ENCODE measurements at places on chromosomes 4 and X. TPM values are rescaled to one million over a fixed set of nuclear protein-coding genes. Genes with fewer than 3 reads are reported as not detected.

DNA sequence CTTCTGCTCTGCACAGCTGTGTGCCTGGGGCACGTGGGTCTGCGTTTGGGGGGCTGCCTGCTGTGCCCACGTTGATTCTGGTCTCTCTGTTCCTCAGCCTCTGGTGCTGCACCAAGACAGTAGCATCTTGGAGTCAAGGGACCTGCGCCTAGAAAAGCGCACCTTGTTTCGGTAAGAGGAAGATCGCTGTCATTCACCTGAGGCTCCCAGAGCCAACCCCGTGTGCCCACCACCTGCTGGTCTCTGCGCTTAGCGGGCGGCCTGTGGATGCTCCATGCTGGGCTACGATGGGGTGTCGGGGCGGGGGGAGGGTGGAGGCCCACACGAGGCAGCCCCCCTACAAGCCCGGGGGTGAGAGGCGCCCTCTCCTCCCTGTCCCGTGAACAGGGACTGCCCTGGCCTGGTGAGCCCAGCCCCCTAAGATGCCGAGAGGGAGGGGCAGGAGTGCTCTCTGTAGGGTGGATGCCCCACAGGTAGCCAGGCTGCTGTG, 18.9 kb upstream of the HGFAC start:
- DNase-seq = no peak

SORBS2 gene
- total RNA-seq = 13.8 TPM

GRCh38 chr4:26253968-26254367, 66.8 kb upstream of the RBPJ start:
- DNase-seq = no peak

- no peak for DNase-seq
These were observed 5.6 kb downstream of the PRDM8 start for GRCh38 chr4:80202741-80203553.

RIPPLY1 gene
- not detected for total RNA-seq

DNA sequence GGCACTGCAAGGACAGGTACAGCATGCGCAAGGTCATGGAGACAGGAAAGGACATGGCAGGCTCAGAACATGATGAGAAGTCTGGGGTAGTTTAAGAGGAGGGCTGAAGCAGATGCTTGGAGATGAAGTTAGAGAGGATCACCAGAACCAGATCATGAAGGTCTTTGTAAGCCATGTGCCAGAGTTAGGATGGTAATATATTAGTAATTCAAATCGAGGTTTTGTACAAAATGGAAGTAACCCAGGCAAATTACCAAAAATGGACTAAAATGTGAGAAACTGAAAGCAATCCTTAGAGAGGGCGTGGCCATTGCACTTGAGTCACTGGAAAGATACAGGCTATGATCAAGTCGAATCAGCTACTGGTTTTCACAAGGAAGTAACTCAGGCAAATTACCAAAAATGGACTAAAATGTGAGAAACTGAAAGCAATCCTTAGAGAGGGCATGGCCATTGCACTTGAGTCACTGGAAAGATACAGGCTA, 13.5 kb downstream of the RXFP1 start:
- no peak for DNase-seq

- no peak for DNase-seq
These were observed 39.1 kb downstream of the CLOCK start for GRCh38 chr4:55507612-55508011.

- peak; percentile 66 for DNase-seq
These were observed 4.3 kb upstream of the TSPAN5 start for GRCh38 chr4:98662626-98663225.

- no peak for DNase-seq
These were observed 32.1 kb upstream of the RBM47 start for GRCh38 chr4:40661803-40662202.

- DNase-seq = no peak
These were observed 41.1 kb upstream of the IBSP start for GRCh38 chr4:87758270-87758669.

DNA sequence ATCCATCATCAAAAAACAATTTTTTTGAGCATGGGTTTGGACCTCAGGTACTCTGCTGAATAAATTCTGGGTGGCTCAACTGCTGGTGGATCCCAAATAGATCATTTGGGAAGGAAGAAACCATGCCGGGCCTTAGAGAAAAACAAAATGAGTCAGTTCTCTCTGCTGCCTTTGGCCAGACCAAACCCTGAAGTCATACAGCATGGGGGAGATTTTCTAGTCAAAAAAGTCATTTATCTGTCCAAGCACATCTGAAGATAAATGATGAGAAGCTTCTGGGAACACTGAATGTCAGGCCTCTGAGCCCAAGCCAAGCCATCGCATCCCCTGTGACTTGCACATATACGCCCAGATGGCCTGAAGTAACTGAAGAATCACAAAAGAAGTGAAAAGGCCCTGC, 261.4 kb downstream of the DHX15 start:
- DNase-seq = no peak

DNA sequence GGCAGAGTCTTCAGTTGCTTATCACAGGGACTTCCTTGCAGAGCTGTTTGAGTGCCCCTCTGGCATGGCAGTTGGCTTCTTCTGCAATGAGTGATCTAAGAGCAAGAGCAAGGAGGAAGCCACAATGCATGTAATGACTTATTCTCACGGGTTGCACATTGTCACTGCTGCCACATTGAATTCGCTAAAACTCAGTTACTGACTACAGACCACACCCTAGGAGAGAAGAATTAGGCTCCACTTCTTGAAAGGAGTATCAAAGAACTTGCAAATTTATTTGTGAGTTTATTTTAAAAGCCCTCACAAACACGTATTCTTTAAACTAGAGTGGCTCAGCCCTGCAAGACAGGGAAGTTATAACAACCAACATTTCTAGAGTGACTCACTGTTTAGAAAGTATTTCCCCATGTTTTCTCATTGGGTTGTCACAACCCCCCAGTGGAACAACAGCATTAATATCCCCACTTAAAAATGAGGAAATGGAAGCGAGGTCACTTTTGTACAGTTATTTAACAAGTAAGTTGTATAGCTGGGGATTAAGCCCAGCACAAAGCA, 32.4 kb upstream of the RBPJ start:
- DNase-seq = no peak

NOCT gene
- total RNA-seq = 5.5 TPM

TIGD4 gene
- total RNA-seq = 0.66 TPM

DNA sequence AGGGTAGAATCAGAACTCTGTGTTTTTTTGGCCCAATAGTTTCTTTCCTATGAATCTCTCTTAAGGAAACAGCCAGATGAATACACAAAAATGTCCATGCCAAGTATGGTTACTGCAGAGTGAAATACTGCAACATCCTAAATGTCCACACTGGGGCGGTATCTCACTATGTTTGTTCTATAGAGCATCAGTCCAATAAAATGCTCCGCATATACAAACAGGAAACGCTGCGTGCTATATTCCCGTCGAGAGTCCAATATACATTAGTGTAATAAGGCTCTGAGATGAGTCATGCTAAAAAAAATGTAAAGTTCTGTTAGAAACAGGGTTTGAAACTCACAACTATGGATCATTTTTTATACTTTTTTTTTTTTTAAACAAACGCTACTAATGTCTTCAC, 72.9 kb upstream of the ENOX2 start:
- DNase-seq = peak; percentile 54

RBMX gene
- 308 TPM for total RNA-seq

LONRF3 gene
- total RNA-seq = 0.19 TPM

DNA sequence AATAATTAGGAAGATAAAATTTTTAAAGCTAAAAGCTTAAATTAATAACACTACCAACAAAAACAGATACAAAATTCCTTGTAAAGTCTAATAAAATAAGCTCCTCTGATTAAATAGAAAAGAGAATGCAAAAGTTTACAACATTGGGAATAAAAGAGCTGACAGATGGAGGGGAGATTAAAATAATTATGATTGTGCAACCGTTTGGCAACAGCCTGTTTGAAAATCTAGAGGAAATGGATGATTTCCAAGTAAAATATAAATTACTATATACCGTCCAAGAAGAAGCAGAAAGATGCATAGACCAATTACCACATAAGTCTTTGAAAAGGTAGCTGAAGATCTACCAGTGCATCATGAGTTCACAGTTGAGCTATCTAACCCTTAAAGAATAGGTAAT, 46.4 kb upstream of the VBP1 start:
- no peak for DNase-seq

NLGN3 gene
- total RNA-seq = 0.19 TPM

- DNase-seq = no peak
These were observed 7.6 kb downstream of the CITED1 start for GRCh38 chrX:72297953-72298730.

- DNase-seq = no peak
These were observed 206.1 kb upstream of the KLF8 start for GRCh38 chrX:56025872-56026571.

EXOC1L gene
- total RNA-seq = not detected

TLR6 gene
- total RNA-seq = 2.5 TPM

GRCh38 chr4:79177388-79177787, 148.5 kb downstream of the NAA11 start:
- DNase-seq = no peak

TRAM1L1 gene
- total RNA-seq = 1.4 TPM

CABS1 gene
- total RNA-seq = not detected

- no peak for DNase-seq
These were observed 85.8 kb downstream of the SLC10A7 start for GRCh38 chr4:146435962-146436361.

- no peak for DNase-seq
These were observed 12.1 kb upstream of the ARAP2 start for GRCh38 chr4:36256398-36256891.

DNA sequence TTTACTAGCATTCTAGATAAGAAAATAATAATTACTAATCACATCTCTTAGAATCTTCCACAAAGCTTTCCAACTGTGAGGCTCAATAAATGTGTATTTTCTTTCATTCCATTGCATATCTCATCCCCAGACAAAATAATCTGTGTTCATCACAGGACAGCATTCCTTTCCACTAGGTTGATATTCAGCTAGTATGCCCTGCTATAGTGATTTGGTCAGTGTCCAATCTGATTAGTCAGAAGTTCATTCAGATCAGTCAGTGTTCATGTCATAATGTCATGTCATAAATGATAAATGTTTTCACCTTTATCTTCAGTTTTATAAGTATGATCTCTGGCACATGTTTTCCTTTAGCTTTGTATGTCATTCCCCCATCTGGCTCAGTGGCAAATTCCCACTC, 611.4 kb downstream of the KCTD8 start:
- DNase-seq = no peak

GABRG1 gene
- 0.05 TPM for total RNA-seq

DNA sequence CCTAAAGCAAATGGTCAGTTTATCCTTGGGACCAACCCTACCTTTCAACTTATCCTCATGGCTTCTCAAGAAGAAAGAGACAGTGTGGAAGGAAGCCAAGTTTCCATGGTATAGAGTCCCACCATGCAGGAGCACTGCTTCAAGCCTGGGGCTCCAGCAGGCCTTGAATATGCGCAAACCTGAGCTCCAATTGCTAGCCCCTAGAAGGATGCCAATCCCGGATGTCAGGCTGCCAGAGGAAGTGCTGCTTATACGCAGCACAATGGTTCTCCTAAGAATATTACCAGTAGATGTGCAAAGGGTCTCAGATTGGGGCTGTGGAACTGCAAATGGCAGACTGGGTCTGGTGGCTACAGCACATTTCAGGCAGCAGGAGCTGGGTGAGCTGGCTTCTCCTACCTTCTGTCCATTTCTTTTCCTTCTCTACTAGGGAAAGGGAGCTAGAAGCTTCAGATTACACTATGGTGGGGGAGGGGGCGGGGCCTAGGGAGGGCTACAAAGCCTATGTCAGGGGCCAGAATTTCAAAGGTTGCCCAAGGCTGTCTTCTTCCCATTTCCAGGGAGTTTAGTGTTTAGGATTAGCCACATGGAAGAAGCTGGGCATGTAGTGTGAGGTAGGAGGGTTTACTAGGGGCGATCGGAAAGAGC, 40.7 kb upstream of the CITED1 start:
- DNase-seq = no peak

DNA sequence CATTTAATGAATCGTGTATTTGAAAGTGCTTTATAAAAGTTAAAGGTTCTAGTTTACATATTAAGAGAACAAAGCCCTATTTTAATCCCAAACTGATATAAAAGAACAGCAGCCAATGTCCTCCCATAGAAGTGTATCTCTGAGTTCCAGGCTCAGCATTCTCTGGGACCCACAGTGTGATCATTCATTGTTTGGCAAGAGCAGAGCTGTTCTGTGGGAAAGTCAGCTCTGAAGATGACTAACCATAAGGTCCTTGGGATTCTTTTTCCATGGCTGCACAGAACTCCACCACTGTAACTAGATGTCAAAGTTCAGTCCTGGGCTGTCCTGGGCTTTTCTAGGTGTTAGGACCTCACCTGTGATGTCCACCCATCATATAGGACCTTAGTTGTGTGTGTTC, 157.0 kb upstream of the TLL1 start:
- DNase-seq = no peak

CENPVL1 gene
- total RNA-seq = 0.24 TPM

DNA sequence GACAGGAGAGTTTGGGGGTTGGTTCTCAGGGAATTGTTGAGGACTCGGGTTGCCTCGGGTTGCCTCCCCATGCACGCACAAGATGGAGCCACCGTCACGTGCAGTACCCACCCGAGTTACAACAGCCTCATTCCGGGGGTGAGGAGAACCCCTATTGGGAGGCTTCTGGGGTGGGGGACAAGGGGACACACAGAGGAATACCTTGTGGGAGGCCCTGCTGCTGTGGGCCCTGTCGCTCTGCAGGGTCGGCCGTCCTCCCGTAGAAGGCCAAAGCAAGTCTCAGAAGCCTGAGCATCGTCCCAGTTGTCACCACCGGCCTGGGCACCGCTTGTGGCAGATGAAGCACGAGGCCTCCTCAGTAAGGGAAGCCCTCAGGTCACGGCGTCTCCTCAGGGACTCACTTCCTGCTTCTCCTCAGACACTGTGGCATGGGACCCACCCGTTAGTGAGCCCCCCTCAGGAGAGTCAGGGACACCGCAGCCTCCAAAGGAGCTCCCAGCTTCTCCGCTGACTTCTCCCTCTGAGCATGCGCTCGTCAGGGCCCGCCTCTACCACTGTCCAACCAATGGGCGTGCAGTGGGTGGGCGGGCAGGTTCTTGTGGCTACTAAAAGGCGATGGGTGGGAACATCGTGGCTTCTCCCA, at the start of gene CT55:
CT55 (minus strand) TSS at position 522 of the 643 bp plus-strand sequence; CDS start at position 295, 227 bp downstream.
- no peak for DNase-seq

DNA sequence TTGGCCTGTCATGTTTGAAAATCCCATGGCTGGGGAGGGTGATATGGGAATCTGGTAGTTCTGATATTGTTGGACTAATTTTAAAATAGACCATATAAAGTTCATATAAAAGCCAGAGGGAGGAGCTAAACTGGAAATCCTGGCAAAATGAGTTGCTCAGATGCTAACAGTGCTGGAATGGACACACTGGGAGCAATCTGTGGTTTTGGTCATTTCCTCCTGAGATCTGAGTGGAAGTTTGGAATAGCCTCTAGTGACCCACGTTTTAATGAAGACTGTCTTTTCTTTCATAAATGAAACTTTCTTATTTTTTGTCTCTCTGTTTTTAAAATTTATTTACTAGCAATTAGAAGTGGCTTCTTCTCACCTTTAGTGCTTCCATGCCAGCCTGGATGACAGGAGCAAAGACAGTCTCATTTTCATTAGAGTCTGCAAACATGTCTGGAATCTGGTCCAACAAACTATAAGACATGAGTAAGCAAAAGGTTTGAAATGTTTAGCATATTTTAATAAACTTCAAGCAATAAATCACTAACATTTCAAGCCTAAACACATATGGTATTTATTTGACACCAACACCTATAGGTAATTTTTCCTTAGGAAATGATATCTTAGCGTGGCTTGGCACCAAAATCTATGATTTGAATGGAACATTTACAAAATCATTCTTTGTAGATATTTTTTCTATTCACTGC, 66.6 kb downstream of the METTL14 start:
- no peak for DNase-seq

GPRIN3 gene
- 3.4 TPM for total RNA-seq

All from thymus (tissue), 14 donors.